Stimulated activated CD4-positive, alpha-beta T cell treated with anti-CD3 and anti-CD28 coated beads, Interleukin-1b, Interleukin-23, amount 100 ng/mL, for 1 hour (primary cell): ENCODE measurements at places on chromosomes 5 and 9.
A peak's percentile ranks its signal among the peaks of the same experiment; 100 is the strongest.

DNA sequence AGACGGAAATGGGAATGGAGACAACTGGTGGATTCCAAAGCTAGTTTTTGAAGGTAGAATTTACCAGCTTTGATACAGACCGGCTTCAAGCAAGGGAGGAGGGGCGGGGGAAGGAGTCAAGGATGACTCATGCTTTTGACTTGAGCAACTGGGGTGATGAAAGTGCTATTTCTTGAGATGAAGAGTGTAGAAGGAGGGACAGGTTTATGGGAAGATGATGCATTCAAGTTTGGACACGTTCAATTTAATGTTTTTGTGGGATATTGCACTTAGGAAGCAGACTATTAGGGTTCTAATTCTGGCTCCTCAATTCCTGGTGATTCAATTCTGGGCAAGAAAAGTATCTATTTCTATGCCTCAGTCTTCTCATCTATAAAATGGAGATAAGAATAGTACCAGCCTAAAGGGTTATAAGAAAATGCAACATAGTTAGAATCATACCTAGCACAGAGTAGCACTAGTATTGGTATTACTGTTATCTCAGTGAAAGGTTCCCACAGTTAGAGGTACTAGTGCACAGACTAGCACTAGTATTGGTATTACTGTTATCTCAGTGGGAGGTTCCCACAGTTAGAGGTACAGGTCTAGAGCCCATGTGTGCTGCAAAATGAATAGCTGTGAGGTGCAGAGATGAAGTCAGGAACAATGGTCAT is 4.6 kb downstream of the NIPAL4 start:
- peak; percentile 30 for DNase-seq

DNA sequence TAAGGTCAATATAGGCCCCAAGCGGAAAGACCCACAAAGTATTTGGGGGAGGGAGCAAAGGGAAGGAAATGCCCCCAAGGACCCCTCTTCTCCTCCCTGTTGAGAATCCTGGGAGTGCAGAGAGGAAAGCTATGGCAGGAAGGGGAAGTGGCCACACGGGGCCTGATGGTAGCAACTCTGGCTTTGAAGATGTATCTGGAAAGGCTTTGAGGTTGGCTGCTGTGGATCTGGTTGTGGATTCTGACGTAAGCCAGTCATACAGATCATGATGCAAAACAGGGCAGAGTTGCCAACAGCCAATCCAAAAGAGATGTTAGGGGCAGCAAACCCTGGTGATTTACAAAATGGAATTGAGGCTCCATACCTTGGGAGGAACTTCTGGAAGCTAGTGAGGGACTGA is 108.8 kb downstream of the PRKACG start:
- DNase-seq = no peak

- DNase-seq = no peak
Measured at GRCh38 chr9:14846871-14847311, 63.3 kb downstream of the FREM1 start.

- no peak for DNase-seq
Measured at GRCh38 chr9:108761655-108762347, 94.0 kb downstream of the ACTL7B start.

- peak; percentile 47 for DNase-seq
Measured at GRCh38 chr9:20884985-20885593, 146.4 kb downstream of the HACD4 start.
